ENCODE measurements at places on chromosomes 5 and 9.

- DNase-seq, result no peak
These were observed 136.6 kb downstream of the SEMA6A start for GRCh38 chr5:116437922-116438578.

DNA sequence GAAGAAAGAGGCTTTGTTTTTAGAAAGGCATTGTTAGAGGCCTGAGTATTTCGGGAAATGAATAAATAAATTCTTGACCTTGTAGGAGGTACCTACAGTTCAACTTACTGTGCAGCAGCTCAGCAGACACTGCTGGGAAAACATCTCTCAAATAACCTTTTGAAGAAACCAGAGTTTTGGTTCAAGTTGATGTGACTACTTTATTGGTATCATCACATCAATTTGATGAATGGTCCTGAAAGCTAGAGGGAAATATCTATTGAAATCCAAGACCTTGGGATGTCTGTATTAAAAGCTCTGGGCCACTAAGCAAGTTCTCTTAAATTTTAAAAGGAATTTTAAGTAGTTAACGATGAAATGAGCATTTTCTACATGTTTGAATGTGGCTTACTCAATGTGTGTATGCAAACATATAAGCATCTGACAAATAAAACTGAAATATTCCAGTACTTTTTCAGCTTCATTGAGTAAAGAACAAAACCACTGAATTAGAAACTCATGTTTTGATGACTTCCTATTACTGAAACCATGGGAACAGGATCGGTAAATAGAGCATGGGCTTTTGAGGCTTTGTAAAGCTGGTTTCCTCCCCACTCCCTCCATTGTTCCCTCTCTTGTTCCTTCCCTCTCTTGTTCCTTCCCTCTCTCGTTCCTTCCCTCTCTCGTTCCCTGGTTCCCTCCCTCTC, 36.7 kb downstream of the SLC27A6 start:
- DNase-seq, result no peak

GRCh38 chr5:156221816-156222215, 105.1 kb upstream of the SGCD start:
- no peak for DNase-seq

- no peak for DNase-seq
These were observed 60.4 kb downstream of the NR3C1 start for GRCh38 chr5:143343042-143343441.
